ENCODE measurements at places on chromosomes 6 and 20.

DNA sequence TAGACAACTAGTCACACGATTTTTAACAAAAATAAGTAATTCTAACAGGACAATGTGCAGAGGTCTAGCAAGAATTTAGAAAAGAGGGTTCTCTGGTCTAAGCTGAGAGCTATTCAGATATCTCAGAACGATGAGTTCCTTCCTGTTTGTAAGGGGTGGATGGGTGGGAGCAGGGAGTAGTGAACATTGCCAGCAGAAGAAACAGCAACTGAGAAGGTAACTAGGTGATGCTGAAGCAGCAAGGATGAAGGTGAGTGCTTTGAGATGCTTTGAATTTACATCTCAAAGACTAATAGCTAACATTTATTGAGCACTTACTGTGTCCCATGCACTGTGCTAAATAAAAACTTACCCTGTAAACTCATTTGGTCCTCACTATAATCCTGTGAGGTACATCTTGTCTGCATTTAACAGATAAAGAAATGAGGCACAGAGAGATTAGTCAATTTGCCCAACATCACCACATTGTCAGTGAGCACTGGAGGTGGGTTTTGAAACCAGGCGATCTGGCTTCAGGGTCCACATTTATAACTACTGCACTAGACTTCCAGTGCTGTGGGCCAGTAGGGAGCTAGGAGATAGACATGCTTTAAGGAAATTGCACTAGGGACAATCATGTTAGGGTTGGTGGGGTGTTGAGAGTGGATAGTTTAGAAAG lies 15.7 kb downstream of the BRD2 start:
- no peak for DNase-seq

GRCh38 chr6:39695447-39695846 lies 29.8 kb downstream of the KIF6 start:
- DNase-seq, result no peak

DNA sequence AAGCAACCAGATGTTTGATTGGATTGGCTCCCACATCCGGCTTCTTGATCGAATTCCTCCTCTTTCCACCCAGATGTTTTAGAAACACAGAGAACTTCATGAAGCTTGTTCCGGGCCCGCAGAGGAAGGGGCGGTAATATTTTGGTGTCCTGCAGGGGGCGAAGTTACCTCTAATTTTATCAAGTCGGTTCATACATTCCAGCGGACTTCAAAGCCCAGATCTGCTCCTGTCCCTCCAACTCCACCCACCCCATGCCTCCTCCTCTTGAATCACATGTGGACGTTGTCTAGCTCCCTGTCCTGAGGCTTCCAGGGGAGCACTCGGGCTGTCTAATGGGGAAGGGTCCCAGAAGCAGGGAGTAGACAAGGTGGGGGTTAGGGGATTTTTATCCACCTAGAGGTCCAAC lies 2.9 kb upstream of the BMP6 start:
- peak; percentile 55 for DNase-seq

DNA sequence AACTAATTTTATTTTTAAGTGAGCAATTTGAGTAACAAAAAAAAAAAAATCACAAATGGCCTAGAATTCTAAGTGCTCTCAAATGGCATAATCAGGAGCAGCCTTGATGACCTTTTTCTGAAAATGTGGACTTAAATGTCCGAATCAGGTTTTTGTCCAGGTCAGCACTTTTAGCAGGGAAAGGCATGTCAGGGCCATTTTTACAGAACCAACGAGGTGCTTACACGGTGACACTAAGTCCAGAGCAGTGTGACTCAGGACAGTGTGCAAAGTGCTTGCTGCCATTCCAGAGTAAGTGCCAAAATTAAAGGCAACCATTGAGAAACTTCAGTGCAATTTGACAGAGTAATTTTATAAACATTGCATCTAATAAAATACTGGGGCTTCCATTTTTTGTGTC lies 127.8 kb downstream of the KIF16B start:
- DNase-seq, result no peak

GRCh38 chr20:2986466-2986865 lies 57.0 kb upstream of the GNRH2 start:
- no peak for DNase-seq

DNA sequence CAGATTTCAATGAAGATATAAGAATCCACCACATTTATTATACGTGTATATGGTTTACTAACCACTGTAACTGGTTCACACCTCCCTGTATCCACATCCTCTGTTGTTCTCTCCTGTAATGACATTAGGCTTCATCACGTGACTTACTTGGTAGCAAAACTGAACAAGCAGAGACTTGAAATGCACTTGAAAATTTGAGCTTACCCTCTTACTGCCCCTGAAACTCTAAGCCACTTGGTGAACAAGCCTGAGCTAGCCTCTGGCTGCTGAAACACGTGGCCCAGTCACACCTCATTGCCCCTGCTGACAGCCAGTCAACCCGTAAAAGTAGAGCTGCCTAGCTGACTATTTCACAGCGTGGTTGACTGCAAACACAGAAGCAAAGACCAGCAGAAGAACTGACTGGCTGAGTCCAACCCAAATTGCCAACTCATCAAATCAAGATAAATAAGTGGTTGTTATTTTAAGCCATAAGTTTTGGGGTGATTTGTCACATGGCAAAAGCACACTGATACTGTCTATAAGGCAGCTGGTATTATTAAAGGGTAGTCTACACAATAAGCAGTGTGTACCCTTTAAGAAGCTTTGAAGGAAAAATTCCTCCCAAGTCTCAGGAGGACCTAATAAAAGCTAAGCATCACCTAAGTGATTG lies 109.0 kb downstream of the RALGAPA2 start:
- no peak for DNase-seq

- no peak for DNase-seq
These were observed 8.5 kb upstream of the AFG1L start for GRCh38 chr6:108286366-108286765.

Data from PC-9 (cell line).